ENCODE measurements at places on chromosomes 7 and 10.

- DNase-seq = peak; percentile 90
Observed at GRCh38 chr7:55065511-55066229, 46.9 kb downstream of the EGFR start.

GRCh38 chr7:92461027-92462003 is 14.0 kb downstream of the GATAD1 start:
- DNase-seq = peak; percentile 64

DNA sequence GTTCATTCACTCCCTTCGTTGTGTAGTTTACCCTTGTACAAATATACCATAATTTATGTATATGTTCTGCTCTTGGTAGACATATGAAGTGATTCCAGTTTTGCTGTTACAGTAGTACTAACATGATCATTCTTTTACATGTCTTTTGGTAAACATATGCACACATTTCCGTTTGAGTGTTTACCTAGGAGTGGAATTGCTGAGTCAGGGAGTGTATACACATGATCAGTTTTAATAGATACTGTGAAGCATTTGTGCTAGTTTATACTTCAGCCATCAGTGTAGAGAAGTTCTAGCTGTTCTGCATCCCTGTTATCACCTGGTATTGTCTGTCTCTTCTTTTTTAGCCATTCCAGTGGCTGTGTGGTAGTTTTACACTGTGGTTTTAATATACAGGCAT is 34.5 kb upstream of the CYP26C1 start:
- DNase-seq = no peak

DNA sequence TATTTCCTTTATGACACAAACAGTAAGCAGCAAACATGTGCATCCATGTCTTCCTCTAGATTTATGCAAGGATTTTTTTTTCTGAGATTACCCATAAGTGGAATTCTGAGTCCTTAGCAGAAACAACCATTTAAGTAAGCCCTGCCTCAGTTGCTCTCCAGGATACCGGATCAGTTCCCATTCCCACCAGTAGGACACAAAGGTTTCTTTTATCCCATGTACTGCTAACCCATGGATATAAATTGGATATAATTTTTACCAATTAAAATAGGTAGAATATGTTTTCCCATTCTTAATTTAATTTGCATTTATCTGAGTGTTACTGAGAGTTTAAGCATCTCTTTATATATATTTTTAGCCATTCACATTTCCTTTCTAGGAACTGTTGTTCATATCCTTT is 280.9 kb downstream of the FGFR2 start:
- DNase-seq = no peak

Measured in fibroblast of pulmonary artery (primary cell).